Inflammatory macrophage treated with lipopolysaccharide for 4 hours (primary cell): ENCODE measurements at places on chromosomes 4 and X.

DNA sequence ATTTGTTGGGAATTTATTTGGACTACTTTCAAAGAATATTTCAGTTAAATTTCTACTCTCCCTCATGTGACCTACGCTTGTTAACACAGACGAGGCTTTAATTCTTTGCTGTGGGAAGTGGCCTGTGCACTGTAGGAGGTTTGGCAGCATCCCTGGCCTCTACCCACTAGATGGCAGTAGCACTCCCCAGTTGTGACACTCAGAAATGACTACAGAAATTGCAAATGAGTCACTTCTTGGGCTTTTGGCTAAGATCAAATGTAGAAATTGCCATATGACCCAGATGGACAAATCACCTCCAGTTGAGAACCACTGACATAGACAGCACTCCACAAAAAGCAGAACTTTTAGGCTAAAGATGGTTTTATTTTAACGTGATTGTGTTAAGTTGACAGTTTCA, 22.1 kb downstream of the PIR start:
- DNase-seq = peak; percentile 76

DNA sequence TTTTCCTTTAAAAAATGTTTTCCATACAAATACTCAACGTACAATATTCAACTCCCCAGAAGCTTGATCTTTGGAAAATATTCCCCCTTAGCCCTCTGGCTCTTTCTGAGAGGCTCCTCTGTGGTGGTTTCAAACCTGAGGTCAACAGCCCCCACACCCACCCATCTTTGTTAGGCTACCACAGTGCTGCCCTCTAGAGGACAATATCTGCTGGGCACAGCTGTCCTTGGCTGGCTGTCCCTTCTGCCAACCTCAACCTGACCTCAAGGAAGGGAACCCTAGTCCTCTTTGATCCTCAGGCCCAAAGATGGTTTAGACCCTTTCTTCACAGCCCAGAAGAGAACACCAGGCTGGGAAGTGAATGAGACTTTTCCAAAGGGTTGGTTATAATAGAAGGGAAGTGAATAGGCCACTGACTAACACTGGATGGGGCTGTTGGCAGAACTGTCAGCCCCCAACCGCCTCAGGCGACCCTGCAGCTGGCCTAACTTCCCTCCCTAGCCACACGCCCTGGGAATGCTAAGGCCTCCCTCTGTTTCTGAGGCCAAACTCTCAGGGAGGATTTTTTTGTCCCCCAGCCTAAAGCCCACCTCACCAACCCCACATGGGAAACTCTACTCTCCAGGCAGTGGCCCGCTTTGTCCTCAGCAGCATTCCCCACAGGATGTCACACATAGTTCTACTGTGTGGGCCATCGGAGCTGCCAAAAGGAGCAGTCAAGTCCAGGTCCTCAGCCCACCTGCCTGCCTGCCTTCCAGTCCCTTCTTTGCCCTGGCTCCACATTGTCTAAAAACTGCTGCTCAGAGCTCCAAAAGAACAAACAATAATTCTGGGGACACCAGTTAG, 34.3 kb downstream of the NYX start:
- peak; percentile 36 for DNase-seq

GRCh38 chr4:124188595-124188994, 523.9 kb downstream of the ANKRD50 start:
- no peak for DNase-seq

- no peak for DNase-seq
Measured at GRCh38 chrX:122869171-122869570, 314.9 kb upstream of the GRIA3 start.

DNA sequence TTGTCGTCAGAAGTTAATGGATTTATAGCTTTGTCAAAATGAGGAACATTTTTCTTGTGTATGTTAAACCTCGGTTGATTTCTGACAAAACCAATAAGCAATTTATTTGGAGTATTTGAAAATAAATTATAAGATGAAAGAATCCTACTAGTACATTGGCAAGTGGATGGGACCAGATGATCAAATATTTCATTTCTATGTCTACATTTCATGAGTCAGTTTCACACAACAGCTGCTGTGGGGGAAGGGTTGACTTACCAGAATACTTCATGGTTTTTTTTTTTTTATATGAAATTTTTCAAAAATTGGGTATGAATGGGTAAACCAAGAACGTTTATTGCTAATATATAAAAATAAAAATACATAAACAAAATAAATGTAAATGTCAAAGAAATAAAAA, 39.4 kb downstream of the RAPGEF2 start:
- peak; percentile 32 for DNase-seq

DNA sequence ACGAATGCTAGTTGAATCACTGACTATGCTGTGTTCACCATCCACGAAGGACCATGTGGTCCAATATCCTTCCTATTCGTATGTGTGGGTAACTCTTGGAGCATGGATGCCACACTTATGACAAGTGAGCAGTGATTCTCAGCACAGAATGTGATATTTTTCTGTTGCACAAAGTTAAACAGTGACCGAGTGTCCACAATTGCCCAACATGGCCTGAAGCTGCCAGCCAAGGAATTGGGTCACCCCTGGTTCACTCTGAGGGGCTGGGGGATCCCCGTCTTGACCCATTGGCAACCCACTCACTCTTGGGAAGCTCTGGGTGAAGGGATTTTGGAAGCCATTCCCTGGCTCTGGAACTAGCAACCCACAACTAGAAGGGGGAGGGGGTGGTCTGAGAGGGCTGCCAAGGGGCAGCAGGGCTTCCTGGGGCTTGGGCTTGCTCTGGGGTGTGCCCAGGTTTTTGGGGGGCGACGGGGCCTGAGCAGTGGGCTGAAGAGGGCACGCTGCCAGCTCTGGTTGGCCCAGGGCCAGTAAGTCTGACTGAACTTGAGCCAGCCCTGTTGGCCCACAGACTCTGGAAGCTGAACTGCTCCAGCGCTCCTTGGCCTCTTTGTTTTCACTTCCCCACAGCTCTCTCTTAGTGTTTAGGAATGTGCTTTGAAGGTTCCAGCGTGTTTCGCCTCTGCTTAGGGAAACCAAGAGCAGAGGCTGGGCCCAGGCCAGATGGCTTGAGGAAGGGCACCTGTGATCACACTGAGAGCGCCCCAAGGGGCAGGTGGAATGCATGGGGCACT, 43.1 kb upstream of the BCOR start:
- peak; percentile 55 for DNase-seq

DNA sequence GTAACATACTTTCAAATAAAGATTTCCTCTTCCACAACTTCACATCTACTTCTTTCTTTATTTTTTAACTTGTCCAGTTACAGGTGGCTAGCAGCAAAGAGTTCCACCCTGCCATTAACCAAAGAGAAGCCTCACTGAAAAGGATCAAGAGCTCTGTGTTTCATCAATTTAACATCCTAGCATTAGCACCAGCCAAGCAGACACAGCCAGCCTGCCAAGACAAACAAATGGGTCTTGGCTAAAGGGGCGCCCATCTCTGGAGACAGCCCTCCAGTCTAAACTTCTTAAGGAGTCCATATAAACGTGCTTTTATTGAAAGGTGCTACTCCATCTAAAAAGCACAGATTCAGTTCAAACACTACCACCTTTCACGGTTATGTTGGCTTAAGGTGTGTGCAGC, 105.3 kb downstream of the ADAMTS3 start:
- no peak for DNase-seq

DNA sequence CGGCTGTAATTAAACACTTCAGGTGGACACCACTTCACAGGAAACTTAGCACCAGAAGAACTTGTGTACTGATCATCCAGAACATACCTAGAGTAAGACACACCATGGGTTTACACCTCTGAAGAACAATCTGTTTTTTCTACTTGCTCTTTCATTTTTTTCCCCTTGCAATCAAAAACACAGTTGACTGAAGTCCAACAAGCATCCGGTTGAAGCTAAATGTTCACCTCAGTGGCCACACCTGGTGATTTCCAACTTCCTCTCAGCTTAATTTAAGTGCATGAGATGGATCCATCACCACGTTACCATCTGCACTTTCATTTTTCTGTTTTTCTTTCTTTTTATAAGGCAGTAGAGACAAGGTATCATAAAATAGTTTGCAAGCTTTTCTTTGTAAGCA, 4.9 kb upstream of the TXK start:
- DNase-seq = no peak

DNA sequence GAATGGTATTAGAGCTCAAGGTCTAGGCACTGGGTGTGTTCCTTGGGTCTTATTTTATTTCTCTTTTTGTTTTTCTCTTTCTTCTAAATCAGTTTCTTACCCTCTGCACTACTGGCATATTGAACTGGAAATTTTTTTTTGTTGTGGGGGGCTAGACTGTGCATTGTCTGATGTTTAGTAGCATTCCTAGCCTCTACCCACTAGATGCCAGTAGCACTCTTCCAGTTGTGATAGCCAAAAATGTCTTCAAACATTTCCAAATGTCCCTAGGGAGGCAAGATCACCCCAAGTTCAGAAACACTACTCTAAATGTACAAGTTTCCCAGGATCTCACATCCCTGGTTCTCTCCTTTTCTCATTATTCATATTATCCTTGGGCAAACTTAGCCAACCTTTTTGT, 69.8 kb upstream of the AMOT start:
- DNase-seq = no peak

DNA sequence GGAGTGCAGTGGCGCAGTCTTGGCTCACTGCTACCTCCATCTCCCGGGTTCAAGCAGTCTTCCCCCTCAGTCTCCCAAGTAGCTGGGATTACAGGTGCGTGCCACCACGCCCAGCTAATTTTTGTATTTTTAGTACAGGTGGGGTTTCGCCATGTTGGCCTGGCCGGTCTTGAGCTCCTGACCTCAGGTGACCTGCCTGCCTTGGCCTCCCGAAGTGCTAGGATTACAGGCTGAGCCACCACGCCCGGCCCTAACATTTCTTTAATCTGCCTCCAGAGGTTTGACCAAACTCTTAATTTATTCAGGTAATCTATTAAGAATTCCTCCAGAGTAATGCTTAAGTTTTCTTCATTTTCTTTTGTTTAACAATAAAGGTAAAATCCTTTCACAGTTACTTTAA, 171.0 kb downstream of the RAPGEF2 start:
- no peak for DNase-seq

GRCh38 chrX:35040871-35041270, 98.3 kb downstream of the FAM47B start:
- no peak for DNase-seq

DNA sequence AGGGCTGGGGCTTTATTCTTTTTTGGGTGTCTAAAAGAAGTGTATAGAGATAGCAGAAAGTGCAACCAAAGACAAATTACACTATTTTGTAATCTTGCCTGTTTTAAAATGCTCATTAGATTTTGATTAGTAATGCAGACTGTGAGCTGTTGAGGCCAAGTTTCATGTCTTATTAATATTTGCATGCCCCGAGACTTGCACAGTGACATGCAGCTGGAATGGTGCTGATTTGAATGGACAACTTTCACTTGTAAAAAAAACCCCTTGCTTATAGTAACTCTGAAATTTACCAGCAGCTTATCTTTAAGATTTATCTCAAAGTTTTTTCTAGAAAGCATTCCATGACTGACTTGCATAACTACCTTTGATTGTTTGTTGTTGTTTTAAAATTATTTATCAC, 835.1 kb upstream of the IGFBP7 start:
- DNase-seq = no peak

DNA sequence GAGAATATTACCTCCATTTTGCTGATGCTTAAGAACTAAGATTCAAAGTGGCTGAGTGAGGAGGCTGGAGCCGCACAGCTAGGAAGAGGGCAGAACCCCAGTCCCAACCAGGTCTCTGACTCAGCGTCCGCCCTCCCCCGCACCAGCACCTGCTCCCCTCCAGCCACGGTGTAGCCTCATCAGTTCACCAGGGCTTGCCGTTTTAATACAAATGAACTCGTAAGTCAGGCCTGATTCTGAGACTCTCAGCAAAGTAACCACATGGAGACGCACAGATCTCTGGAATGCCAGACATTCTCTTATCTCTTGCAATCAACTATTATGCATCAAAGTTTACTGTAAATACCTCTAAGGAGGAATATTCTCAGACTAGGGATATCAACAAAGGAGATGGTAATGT, 52.4 kb downstream of the ENPP6 start:
- DNase-seq = no peak

GRCh38 chrX:97322401-97322800, 438.7 kb downstream of the RPA4 start:
- DNase-seq = no peak

DNA sequence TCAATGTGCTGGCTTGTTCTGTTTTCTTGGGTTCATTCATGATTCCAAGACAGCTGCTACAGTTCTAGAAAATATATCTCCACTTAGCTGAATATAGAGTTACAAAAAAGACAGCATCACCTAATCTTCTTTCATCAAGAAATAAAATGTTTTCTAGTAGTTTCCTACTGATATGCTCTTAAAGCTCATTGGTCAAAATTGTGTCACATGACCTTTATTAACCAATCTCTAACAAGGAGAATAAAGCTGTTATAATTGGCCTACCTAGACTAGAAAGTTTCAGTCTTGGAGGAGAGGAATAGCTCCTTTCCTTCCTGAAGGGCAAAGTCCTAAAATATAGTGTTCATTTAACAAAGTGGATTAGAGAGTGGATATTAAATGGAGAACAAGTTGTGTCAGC, 8.1 kb upstream of the PCDH18 start:
- DNase-seq = no peak

DNA sequence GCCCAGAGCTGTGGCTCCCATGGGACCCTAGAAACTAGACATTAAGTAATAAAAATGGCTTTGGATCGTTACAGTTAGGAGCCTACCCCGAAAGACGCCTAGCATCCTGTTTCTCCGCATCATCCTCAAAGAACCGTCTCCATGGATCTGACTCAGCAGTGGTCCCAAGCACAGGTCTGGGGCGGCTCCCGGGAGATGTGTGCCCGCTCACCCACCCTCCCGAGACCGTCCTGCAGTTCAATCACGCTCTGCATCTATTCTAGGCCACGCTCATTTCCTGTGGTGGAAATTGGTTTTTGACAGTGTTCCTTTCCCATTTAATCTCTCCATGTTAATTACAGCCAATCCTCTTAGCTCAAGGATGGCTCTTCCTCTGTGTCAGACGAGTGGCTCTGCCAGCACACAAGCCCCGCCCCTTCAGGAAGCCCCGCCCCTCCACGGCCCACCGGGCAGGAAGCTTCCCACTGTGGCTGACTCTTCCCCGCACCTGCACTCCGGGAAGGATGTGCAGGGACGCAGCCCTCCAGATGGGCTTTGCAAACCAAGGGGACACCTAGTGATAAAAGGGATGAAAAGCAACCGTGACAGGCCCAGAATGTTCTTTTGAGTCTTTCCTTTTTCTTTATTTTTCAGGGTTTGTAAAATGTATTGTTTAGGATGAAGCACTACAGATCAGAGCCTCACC, 34.5 kb upstream of the HELT start:
- DNase-seq = peak; percentile 49

DNA sequence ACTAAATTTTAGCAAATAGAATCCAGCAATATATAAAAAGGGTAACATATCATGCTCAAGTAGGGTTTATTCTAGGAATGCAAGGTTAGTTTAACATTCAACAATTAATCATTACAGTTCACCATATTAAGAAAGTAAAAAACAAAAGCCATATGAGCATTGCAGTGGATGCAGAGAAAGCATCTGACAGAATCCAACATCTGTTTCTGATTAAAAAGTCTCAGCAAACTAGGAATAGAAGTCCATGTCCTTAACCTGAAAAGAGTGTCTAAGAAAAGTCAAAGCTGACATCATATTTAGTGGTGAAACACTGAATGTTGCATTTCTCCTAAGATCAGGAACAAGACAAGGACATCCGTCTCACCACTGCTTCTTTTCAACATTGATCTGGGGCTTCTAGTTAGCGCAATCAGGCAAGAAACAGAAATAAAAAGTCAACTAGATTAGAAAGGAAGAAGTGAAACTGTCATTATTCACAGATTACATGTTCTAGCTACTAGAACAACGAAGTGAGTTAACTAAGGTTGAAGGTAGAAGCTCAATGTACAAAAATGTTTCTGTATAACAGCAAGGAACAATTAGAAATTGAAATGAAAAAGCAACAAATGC, 49.3 kb downstream of the MRPL1 start:
- peak; percentile 89 for DNase-seq

- DNase-seq = peak; percentile 86
Measured at GRCh38 chr4:102758241-102759160, 2.3 kb downstream of the MANBA start.
